ENCODE measurements at places on chromosomes 6 and 20. TPM values are rescaled to one million over a fixed set of nuclear protein-coding genes. Genes with fewer than 3 reads are reported as not detected.
A peak's percentile ranks its signal among the peaks of the same experiment; 100 is the strongest.

The PTGIS gene
- 0.12 TPM for total RNA-seq

DNA sequence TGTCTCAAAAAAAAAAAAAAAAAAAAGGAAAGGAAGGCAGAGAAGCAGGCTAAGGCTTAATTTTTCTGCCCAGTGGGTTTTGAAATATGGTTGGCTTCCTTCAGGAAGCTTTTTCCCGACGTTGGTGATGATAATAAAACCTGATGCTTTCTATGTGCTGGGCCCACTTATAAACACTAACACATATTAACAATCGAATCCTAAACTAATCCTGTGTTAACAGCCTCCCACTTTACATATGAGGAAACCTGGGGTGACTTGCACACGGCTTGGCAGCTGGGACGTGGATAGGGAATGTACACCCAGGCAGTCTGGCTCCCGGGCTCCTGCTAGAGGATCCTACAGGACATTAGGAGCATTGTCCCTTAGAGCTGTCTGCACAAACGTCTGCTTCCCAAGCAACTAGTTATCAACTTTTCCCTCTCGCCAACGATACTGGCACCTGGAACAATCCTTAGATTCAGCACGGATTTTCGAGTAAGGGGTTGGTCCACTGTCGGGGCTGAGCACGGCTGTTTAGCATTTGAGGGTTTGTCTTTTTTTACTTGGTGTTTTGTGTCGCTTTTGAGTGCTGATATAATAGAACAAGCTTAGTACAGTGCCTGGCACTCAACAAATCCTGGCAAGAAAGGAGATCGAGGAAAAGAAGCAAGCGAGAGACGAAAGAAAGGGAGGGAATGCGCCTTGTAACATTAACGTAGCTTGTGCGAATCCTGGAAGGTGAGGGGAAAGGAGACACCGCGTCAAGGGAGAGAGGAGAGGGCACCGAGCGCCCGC lies 622 bp upstream of the KIZ start:
- DNase-seq, result peak; percentile 55

- no peak for DNase-seq
Observed at GRCh38 chr6:92820601-92821000, 598.8 kb downstream of the EPHA7 start.

The MCHR2 gene
- not detected for total RNA-seq

DNA sequence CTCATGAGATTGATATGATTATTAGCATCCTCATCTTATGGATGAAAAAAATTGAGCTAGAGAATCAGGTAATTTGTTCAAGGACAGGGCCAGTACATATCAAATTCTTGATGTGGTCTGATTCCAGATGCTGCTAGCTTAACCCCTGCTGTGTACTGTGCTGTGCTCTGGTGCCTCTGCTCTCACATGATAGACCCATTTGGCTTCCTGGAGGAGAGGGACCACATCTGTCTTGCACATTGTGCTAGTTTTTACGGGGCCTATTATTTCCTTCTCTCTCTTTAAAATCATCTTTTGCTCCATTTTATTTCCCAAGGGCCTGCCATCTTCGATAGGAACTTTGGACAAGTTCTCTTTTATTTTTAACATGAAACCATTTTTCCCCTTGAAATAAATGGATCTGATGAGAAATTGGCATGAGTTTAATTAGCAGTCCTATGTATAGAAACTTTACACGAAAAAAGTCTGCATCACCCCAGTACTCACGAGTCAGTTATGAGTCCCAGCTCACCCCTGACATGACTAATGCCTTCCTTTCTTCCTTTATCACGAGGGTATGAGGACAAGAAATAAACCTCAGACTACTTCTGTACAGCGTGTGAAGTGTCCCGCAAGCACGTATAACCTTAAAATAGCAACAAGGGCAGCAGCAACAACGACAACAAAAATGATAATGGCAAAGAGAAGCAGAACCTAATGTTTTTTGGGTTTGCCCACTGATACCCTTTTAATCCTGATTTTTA lies 26.5 kb downstream of the CD109 start:
- no peak for DNase-seq

The C2 gene
- not detected for total RNA-seq

- no peak for DNase-seq
Observed at GRCh38 chr6:5305968-5306626, 44.8 kb downstream of the FARS2 start.

DNA sequence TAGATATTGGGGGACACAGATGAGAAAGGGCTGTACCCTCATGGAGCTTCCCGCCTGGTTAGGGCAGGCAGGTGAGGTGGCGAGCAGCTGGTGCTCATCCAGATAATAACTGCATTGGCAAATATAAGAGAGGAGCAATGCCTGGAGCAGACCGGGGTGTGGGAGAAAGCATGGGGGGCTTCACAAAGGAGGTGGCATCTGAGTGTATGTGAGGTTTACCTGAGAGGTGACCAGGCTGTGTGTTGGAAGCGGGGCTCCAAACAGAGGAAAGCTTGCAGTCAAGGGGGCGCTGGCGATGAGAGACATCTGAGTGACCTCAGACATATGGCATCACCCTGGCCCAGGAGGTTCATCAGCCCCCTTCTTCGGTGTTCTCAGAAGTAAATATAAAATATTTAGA lies 72.1 kb upstream of the PMEPA1 start:
- DNase-seq, result no peak

DNA sequence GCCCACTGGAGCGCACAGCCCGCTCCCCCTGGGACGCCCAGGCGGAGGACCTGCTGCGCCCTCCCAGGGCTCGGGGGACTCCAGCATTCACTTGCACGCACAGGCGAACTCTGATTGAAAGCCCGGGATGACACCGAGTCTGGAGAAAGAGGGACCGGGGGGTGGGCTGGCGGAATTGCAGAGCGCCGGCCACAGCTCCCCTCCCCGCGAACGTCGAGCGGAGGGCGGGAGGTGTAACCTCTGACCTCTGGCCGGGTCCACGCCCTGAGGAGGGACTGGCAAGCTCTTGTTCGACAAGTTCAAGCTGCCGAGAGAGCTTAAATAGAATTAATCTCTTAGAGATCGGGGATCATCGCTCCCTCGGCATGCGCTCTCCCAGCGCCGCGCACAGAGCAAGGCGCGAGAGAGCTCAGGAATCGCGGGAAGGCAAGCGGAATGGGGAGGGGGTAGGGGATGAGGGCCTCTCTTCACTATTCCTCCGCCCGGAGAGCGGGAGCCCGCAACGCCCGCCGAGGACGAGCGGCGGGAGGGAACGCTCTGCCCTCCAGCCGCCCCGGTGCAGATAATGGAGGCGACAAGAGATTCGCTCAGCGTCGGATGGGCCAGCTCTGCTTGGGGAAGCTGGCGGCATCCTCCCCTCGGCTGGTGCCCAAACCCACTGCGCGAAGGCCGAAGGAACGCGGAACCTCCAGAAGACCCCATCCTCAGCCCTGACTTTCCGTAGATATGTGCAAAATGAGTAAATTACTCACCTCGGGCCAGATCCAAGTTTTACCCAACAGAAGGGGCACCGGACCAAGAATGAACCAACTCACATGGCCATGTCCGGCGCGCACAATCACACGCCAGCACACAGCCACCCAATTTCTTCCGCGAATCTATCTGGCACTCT lies 761 bp upstream of the NR2E1 start:
- no peak for DNase-seq

The SLC22A1 gene
- 2.2 TPM for total RNA-seq

GRCh38 chr6:54681267-54681666 lies 165.3 kb upstream of the FAM83B start:
- no peak for DNase-seq

The BMP7 gene
- total RNA-seq, result 8.7 TPM

The OR2H1 gene
- not detected for total RNA-seq

- DNase-seq, result no peak
Observed at GRCh38 chr6:56786256-56786655, 143.6 kb upstream of the DST start.

The PCNA gene
- 43.3 TPM for total RNA-seq

The RAE1 gene
- 28.3 TPM for total RNA-seq

GRCh38 chr6:161269310-161269709 lies 4.6 kb downstream of the AGPAT4 start:
- DNase-seq, result no peak

DNA sequence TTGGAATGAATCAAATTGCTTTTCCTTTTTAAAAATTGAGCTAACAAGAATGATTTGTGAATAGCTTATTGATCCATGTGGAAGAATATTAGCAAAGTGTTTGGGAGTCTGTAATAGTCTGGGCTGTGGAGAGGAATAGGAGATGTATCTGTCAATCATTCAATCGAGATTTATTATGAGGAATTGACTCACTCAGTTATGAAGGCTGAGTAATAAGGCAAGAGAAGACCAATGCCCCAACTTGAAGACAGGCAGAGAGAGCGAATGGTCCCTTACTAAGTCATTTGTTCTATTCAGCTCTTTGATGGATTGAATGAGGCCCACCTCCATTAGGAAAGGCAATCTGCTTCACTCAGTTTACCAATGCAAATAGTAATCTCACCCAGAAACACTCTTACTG lies 403.0 kb downstream of the CD83 start:
- no peak for DNase-seq

DNA sequence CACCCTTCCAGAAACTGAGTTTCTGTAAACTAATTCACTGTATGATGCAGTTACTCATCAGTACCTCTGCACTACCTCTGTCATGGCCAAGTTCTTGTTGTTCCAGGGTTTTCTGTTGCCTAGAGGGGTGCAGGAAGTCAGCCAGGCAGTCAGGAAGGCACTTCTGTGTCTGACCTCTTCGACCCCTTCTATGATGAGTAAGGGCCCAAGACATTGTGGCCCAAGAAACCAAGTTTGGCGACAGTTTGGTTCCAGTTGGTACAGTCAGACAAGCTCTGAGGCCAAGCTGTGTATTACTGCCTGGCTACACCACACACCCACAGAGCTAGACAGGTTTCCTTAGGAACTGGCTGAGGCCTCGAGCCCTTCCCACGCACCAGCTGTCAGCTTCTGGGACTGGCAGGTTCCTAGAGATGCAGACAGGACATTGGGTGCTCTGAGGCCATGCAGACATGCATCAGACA lies 41.2 kb downstream of the TRAF3IP2 start:
- DNase-seq, result no peak

DNA sequence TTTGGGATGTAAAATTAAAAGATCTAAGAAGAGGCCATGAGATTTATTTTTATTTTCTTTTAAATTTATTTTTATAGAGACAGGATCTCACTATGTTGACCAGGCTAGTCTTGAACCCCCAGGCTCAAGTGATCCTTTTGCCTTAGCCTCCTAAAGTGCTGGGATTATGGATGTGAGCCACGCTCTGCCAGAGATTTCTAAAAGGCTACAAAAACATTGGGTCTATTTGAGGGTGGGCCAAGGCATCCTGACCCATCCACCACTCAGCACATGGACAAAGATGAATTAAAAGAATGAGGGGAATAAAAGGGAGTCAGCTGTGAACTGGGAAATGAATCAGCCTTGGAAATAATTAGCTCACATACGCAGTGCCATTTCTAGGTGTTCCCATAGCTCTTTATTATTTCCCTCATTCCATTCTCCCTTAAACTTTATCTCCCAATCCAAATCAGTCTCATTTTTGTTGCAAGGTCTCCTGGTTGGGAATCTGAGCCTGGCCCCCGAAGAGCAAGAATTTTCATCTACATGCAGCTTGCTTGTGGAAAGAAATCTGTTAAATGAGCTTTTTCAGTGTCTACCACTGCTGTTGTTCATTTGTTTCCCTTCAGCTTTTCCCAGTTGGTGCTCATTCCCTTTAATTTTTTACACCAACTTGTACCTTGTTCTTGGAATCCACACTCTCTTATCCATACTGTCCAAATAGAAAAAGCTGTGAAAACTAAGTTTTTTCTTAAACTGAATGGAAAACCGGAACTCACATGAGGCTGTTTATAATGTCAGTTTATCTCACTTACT lies 66.9 kb downstream of the MKKS start:
- DNase-seq, result no peak

- no peak for DNase-seq
Observed at GRCh38 chr6:92126983-92127382, 1292.4 kb downstream of the EPHA7 start.

DNA sequence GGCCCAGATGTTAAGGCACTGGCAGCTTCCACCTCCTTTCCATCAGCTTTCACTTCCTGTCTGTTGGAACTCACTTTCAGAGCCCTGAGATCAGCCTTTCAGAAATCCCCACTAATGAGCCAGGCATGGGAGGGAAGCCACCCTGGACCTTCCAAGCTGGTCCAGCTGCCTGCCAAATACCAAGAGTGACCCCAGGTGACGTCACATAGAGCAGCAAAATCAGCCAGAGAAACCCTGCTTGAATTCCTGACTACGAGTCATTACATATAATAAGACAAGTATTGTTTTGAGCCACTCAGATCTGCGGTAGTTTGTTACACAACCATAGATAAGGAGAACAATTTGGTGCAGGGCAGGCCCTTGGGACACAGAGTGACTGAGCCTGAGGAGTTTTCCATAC lies 556.0 kb upstream of the JAG1 start:
- DNase-seq, result no peak

The STMND1 gene
- not detected for total RNA-seq

DNA sequence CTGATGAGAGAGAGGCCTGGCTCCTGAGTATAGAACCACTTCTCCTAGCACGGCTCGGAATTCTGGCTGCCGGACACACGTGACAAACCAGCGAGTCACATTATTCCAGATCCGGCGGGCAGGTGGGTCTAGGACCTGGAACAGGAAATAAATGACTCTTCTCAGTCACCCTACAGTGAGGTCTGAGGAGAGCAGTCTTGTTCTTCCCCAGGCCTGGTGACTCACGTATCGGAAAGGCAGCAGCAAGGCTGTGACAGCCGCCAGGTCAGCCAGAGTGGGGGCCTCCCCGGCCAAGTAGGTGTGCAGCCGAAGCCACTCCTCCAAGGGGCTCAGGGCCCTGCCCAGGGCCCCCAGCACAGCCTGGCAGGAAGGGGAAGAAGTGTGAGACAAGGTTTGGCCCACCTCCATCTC lies 2.8 kb downstream of the VARS1 start:
- no peak for DNase-seq

The GJA1 gene
- 19.4 TPM for total RNA-seq

- DNase-seq, result no peak
Observed at GRCh38 chr6:72535124-72535523, 86.7 kb upstream of the KCNQ5 start.

DNA sequence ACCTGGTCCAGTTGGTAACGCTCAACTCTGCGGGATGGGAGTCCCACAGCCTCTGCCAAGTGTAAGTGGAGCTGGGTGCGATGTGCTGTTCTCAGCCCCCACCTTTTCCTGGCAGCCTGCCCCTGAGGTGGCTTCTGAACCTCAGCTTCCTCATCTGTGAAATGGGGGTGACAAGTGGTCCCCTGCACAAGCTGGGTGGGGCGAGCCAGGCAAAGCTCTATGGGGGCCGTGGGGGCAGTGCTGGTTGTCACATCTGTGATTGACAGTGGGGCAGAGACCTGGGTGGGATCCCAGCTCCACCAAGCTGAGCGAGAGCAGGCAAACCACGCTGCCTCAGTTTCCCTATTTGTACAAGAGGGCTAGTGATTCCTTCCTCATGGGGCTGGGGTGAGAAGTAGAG lies 162.6 kb downstream of the SYCP2 start:
- DNase-seq, result no peak

The CYP24A1 gene
- total RNA-seq, result not detected

- DNase-seq, result peak; percentile 30
Observed at GRCh38 chr20:49278818-49279676, 1.2 kb upstream of the ZNFX1 start.

GRCh38 chr20:59606566-59606965 lies 2.2 kb downstream of the PHACTR3 start:
- no peak for DNase-seq

- no peak for DNase-seq
Observed at GRCh38 chr6:83308833-83309232, 115.7 kb downstream of the RWDD2A start.
